Naive thymus-derived CD4-positive, alpha-beta T cell (primary cell): ENCODE measurements at places on chromosomes 11 and 22. TPM values are rescaled to one million over a fixed set of nuclear protein-coding genes. Genes with fewer than 3 reads are reported as not detected.

GRCh38 chr11:70400643-70401042 lies 2.3 kb downstream of the CTTN start:
- H3K27ac ChIP-seq = no peak overlapping the region
- H3K36me3 ChIP-seq = no peaks in the 10 kb centered on the region
- no peaks in the 10 kb centered on the region for H3K27me3 ChIP-seq

Gene APOL5
- not detected for total RNA-seq

DNA sequence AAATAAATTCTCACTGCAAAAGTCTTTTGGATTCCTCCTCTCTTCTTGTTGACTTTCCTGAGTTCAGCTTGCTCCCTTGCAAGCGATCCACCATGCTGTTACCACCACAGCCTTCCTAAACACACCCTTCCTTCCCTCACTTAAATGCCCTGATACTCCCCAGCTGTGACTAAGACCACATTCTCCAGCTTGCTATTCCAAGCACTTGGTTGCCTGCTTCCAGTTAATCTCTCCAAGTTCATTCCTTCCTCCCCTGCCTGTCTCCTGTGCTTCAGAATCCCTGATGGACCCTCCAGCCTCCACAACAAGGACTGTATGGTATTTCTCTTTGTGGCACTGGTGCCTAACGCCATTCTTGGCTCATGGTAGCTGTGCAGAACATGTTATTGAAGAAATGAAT lies 603.9 kb upstream of the CADM1 start:
- DNase-seq = no peak
- H3K27ac ChIP-seq = no peak overlapping the region
- H3K4me3 ChIP-seq = no peak overlapping the region
- H3K4me1 ChIP-seq = no peaks in the 10 kb centered on the region
- H3K27me3 ChIP-seq = no peaks in the 10 kb centered on the region

GRCh38 chr22:33109514-33110430 lies 51.6 kb upstream of the SYN3 start:
- no peaks in the 10 kb centered on the region for H3K27me3 ChIP-seq
- no peak overlapping the region for H3K4me3 ChIP-seq
- no peaks in the 10 kb centered on the region for H3K36me3 ChIP-seq
- DNase-seq = no peak
- H3K27ac ChIP-seq = no peak overlapping the region
- no peaks in the 10 kb centered on the region for H3K4me1 ChIP-seq

Gene KCNA4
- not detected for total RNA-seq

- no peak overlapping the region for H3K4me3 ChIP-seq
- H3K36me3 ChIP-seq = no peaks in the 10 kb centered on the region
- H3K4me1 ChIP-seq = no peaks in the 10 kb centered on the region
- H3K27ac ChIP-seq = no peak overlapping the region
- H3K27me3 ChIP-seq = no peaks in the 10 kb centered on the region
- DNase-seq = no peak
These were observed 67.4 kb downstream of the SCUBE1 start for GRCh38 chr22:43275545-43276317.

Gene TRIM48
- total RNA-seq = not detected

Gene BTG4
- not detected for total RNA-seq

GRCh38 chr11:76682684-76683083 lies 12.1 kb upstream of the LRRC32 start:
- no peaks in the 10 kb centered on the region for H3K27me3 ChIP-seq
- H3K27ac ChIP-seq = no peak overlapping the region

GRCh38 chr11:68936358-68936636 lies 32.6 kb downstream of the IGHMBP2 start:
- H3K27me3 ChIP-seq = no peaks in the 10 kb centered on the region
- no peak overlapping the region for H3K4me3 ChIP-seq
- no peaks in the 10 kb centered on the region for H3K4me1 ChIP-seq
- H3K27ac ChIP-seq = no peak overlapping the region
- no peak for DNase-seq

DNA sequence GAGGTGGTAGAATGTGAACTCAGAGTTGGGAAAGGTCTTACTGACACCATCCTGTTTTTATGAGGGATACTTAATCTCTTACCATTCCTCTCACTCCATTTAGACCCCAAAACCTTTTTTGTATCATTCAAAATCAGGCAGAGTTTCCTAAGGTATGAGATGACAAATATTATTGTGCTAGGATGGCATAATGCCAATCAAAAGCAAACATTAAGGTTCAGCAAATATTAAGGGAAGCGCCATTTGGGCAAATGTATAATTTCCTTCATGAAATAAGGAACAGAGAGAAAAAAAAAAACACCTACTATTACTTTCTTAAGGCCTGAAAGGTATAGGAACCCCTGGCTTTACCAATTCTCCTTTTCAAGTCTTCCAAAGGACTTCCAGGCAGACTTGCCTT lies 62.4 kb downstream of the SMCO4 start:
- no peak for DNase-seq
- no peak overlapping the region for H3K4me3 ChIP-seq
- H3K27ac ChIP-seq = no peak overlapping the region
- no peaks in the 10 kb centered on the region for H3K4me1 ChIP-seq
- H3K27me3 ChIP-seq = no peaks in the 10 kb centered on the region
- H3K36me3 ChIP-seq = no peaks in the 10 kb centered on the region

DNA sequence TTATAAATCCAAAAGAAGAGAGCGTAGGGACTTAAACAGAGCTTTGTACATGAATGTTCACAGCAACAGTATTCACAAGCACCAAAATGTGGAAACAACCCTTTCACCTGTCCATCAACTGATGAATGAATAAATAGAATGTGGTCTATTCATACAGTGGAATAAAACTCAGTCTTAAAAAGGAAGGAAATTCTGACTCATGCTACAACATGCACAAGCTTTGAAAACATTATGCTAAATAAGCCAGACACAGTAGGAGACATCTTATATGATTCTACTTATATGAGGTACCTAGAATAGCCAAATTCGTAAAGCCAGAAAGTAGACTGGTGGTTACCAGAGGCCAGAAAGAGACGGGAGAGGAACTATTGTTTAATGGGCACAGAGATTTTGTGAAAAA lies 74.3 kb downstream of the SHANK2 start:
- H3K4me3 ChIP-seq = no peak overlapping the region
- H3K27me3 ChIP-seq = no peaks in the 10 kb centered on the region
- no peaks in the 10 kb centered on the region for H3K4me1 ChIP-seq
- no peak overlapping the region for H3K27ac ChIP-seq
- no peaks in the 10 kb centered on the region for H3K36me3 ChIP-seq
- no peak for DNase-seq

GRCh38 chr22:24883432-24883831 lies 63.1 kb downstream of the LHFPL7 start:
- no peak for DNase-seq
- H3K27me3 ChIP-seq = no peaks in the 10 kb centered on the region
- H3K4me3 ChIP-seq = no peak overlapping the region

- H3K36me3 ChIP-seq = no peaks in the 10 kb centered on the region
- H3K4me3 ChIP-seq = no peak overlapping the region
These were observed 5.6 kb downstream of the MAPK1 start for GRCh38 chr22:21861851-21862250.

DNA sequence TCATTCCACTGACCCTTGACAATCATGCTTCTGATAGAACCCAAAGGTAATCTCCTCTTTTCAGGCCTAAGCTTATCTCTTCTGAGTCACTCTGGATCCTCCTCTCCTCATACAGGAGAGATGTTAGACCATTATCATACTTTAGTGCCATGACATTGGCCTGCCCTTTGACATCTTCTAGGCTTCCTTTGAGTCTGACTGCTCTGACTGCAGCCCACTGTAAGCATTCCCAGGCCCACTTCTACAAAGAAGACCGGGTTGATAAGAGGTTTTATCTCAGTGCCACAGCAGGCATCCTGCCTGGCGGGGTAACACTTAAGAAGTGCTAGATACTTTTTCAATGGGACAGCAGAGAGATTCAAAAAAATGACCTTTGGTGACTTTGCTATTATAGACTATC lies 438.0 kb downstream of the KCNA4 start:
- H3K4me1 ChIP-seq = no peaks in the 10 kb centered on the region
- no peak overlapping the region for H3K27ac ChIP-seq
- H3K36me3 ChIP-seq = no peaks in the 10 kb centered on the region
- H3K4me3 ChIP-seq = no peak overlapping the region
- DNase-seq = no peak
- no peaks in the 10 kb centered on the region for H3K27me3 ChIP-seq

DNA sequence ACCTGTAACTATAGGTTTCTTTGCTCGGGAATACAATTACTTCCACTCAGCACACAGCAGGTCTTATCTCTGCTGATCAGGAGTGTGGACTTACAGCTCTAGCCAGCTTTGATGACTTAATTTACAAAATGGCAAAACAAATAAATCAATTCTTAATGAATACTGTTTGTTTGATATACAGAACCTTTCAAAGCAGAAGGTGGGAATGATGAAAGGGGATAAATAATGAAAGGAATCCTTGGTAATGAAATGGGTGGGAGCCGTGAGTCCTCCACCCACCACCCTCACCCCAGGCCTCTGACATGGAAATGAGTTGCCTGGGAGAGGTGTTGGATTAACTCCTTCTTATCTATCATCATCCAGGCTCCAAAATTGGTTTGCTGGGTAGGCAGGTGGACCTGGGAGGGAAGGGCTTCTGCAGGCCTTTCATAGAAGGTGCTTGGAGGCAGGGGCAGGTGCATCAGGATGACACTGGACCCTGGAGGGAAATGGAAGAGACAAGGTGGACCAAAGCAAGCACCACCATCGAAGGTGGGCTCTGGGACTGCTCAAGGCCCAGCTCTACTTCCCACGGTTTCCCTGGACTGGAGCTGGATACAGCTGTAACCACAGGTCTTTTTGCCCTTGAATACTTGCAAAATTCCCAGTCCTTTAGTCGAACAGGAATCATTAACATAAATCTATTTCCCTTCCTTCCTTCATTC lies 23.0 kb downstream of the POU2AF1 start:
- no peak for DNase-seq
- no peaks in the 10 kb centered on the region for H3K36me3 ChIP-seq
- H3K27me3 ChIP-seq = no peaks in the 10 kb centered on the region
- H3K4me1 ChIP-seq = no peaks in the 10 kb centered on the region
- H3K4me3 ChIP-seq = no peak overlapping the region

- H3K27me3 ChIP-seq = no peaks in the 10 kb centered on the region
- no peak overlapping the region for H3K4me3 ChIP-seq
- no peak for DNase-seq
- H3K4me1 ChIP-seq = peaks cover 8% of the 10 kb centered on the region
- no peaks in the 10 kb centered on the region for H3K36me3 ChIP-seq
These were observed 7.1 kb downstream of the LRRC32 start for GRCh38 chr11:76663486-76663810.

DNA sequence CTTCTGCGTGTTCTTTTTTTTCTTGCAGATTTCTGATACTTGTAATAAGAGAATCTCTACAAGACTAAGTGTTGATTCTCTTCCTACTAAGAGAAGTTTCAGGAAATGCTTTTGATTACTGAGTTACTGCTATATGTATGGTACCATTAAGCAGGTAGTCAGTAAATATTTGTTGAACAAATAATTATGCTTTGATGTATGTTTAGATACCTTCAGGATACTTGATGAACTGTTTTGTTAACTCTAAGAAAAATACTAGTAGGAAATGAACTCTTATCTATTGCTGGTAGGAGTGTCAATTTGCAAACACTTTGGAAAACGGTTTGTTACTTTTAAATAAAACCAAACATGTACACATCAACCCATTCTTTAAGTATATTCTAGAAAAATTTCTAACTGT lies 90.6 kb downstream of the TMEM135 start:
- H3K27ac ChIP-seq = no peak overlapping the region
- no peaks in the 10 kb centered on the region for H3K4me1 ChIP-seq
- no peaks in the 10 kb centered on the region for H3K36me3 ChIP-seq
- H3K4me3 ChIP-seq = no peak overlapping the region
- DNase-seq = no peak

DNA sequence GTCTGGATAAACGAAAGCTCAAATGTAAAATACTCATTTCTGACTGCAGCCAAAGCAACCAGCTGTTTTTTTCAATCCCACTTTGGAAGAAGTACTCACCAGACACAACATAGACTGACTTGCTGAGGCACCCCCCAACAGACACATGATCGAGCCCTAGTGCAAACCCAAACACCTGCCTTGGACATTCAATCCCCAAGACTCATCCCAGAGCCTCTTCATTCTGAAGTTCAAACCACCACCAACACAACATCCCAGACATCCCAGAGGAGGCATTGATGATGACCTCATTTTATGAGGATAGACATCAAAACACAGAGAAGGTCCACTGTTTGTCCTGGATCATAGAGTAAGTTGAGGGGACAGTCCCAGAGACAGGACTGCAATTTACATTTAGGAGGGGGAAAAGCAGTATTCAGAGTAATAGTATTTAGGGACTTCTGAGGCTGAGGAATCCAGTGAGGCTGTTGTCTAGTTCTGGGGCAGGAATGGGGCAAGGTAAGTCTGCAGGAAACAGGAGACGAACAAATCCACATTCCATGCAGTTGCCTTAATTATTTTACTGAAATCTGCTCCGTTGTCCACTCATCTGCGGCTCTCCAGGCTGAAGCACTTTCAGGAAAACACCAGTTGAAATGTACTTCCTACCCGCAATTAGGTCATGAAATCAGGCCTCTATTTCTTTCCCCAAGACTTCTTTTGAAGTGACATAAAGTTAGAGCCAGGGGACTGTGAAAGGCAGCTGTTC lies 54.8 kb downstream of the CLPB start:
- H3K36me3 ChIP-seq = no peaks in the 10 kb centered on the region
- H3K4me1 ChIP-seq = no peaks in the 10 kb centered on the region
- no peak overlapping the region for H3K4me3 ChIP-seq
- no peak for DNase-seq
- H3K27ac ChIP-seq = no peak overlapping the region

- no peak for DNase-seq
- no peaks in the 10 kb centered on the region for H3K4me1 ChIP-seq
- no peaks in the 10 kb centered on the region for H3K27me3 ChIP-seq
- H3K27ac ChIP-seq = no peak overlapping the region
- no peaks in the 10 kb centered on the region for H3K36me3 ChIP-seq
- no peak overlapping the region for H3K4me3 ChIP-seq
These were observed 205.3 kb upstream of the MTNR1B start for GRCh38 chr11:92764128-92764527.

GRCh38 chr11:128627666-128628324 lies 40.4 kb upstream of the ETS1 start:
- H3K4me1 ChIP-seq = peaks cover 87% of the 10 kb centered on the region
- peak overlapping the region; percentile 63 for H3K27ac ChIP-seq
- no peaks in the 10 kb centered on the region for H3K36me3 ChIP-seq
- H3K27me3 ChIP-seq = no peaks in the 10 kb centered on the region
- no peak for DNase-seq

Gene OR8D4
- total RNA-seq = not detected

Gene TYR
- not detected in 2 replicates for total RNA-seq

Gene SYCE3
- total RNA-seq = not detected in 2 replicates

Gene ELFN2
- 0.57 TPM for total RNA-seq

Gene LARGE1
- 4.8 TPM for total RNA-seq

Gene MS4A7
- total RNA-seq = not detected in 2 replicates
